ENCODE measurements at places on chromosomes 4 and X.

DNA sequence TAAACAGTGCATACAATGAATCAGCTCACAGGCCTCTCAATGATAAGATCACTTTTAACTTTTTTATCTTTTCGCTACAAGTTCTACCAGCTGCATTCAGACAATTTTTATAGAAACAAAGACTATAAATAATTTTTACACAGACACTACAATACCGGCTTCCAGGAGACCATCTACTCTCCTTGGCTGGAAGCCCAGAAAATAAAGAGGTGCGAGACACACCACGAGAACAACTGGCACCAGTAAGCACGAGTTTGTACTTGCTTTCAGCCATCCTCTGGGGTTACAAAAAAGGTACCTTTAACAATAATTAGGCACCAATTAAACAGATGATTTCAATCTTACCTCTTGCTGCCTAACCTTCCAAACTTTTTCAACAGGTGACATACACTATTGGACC lies 11.2 kb upstream of the PRDX4 start:
- DNase-seq = no peak

- no peak for DNase-seq
Observed at GRCh38 chr4:162201673-162202072, 37.9 kb upstream of the FSTL5 start.

DNA sequence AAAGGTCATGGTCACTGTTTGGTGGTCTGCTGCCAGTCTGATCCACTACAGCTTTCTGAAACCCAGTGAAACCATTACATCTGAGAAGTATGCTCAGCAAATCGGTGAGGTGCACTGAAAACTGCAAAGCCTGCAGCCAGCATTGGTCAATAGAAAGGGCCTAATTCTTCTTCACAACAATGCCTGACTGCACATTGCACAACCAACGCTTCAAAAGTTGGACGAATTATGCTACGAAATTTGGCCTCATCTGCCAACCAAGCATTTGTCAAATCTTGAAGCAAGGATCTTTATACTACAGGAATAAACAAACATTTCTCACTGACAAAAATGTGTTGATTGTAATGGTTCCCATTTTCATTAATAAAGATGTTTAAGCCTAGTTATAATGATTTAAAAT lies 90.4 kb downstream of the EIF4E start:
- no peak for DNase-seq

DNA sequence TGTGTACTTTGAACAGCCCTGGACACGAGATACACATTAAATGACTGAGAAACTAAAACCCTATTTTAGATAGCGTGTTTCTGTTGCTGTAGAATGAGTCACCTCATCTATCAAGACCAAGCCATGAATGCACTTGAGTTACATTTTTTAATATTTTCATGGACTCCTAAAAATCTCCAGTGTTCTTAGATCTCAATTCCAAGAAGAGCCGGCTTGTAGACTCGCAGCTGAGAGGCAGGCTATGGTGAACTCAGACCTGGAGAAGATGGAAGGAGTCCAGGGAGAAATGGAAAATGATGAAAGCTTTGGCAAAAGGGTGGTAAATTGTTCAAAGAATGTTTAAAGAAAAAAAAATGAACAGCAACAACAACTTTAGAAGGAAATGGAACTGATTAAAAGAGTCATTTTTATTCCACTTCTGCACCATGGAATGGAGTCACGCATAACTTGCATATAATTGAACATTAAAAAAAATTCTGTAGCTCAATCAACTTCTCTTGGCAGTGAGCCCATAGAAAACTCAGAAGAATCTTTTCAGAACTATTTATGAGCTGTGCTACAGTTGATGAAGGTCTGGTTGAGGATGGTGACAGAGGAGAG lies 129.8 kb downstream of the MXRA5 start:
- DNase-seq = no peak

GRCh38 chrX:151363316-151363715 lies 33.7 kb upstream of the VMA21 start:
- no peak for DNase-seq
